ENCODE measurements at places on chromosomes 1 and 21.

DNA sequence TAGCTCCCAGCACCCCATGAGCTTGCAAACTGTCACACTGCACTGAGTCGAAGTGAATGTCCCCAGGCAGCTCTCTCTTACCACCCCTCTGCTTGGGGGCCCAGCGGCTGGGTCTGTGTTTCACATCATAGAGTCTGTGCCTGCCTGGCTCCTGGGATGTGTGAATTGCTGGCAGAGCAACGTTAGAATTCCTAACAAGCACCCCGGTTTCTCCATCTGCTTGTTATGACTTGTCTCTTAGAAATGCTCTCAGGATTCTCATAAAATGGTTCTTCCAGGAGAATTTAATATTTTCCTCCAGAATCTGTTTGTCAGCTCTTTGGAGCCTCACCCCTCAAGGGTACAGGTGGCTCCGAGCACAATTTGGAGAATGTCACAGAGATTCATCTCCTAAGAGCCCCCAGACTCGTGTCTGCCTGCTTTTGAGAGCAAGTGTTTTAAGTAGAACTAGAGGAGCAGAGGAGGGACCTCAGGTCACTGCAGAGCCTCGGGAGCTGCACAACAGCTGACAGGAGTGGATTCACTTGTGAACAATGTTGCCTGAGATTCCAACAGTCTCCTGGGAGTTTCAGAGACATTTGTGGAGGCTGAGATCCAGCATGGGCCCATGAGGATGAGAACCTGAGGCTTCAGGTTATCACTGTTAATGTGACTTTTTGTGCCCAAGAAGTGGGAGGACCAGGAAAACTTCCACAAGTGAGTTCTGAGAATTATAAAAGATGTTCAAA, 131.5 kb downstream of the KCNJ6 start:
- no peak for DNase-seq

DNA sequence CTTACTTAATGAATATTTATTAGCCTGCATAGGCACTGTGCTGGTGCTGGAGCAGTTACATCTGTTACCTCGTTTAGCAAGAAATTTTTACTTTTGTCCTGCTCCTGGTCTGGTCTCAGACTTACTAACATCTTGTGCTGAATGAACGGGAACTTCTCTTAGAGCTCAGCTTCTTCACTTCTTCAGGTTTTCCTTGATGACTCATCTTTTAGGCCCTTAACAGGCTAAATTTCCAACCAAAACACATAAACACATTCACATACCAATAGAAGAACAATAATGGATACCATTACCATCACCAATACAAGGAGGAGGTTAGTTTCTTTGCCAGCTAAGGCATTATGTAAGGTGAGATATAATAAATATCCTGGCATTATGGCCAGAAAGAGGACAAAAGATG, 68.9 kb downstream of the IFI44 start:
- no peak for DNase-seq

DNA sequence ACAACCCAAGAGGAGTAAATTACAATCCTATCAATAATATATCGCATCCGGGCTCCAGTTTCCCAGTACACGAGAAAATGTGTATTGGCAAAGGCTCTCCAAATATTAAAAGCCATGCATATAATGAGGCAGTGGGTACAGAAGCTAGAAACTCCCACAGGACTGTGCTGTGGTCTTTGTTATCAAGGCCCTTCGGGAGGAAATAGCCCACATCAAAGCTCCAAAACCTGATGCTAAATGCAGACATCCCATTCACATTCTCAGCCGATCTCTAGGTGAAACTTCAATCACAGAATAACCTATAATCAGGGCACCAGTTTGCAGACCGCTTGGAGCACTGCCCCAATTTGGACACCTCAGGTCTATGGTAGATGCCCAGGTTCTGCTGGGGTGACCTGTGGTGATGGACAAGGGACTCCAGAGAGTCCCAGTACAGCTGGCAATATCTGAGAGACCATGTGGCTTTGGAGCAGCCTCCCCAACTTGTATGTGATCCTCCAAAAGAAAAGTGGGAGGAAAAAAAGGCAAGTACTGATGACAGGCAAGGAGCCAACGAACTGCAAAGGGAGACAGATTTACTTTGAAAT, 148.8 kb upstream of the CAMK1G start:
- no peak for DNase-seq

- DNase-seq: peak; percentile 88
Observed at GRCh38 chr1:15178571-15179484, 25.3 kb downstream of the TMEM51 start.

DNA sequence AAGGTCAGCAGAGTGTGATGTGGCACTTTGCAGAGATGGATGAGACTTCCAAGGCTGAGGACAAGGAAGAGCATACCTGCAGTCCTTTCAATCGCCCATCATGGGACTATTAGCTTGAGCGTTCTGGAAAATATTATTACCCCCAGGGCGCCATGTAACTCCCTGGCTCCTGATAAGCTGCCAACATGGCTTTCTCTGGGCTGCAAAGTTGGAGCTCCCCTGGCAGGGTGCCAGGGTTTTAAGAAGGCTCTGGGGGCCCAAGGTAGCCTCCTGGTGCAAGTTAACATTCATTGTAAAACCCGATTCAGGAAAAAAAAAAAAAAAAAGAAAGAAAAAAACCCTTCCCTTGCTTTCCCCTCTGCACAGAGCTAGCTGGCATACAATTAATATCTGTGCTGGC, 196.7 kb downstream of the PBX1 start:
- DNase-seq: no peak

DNA sequence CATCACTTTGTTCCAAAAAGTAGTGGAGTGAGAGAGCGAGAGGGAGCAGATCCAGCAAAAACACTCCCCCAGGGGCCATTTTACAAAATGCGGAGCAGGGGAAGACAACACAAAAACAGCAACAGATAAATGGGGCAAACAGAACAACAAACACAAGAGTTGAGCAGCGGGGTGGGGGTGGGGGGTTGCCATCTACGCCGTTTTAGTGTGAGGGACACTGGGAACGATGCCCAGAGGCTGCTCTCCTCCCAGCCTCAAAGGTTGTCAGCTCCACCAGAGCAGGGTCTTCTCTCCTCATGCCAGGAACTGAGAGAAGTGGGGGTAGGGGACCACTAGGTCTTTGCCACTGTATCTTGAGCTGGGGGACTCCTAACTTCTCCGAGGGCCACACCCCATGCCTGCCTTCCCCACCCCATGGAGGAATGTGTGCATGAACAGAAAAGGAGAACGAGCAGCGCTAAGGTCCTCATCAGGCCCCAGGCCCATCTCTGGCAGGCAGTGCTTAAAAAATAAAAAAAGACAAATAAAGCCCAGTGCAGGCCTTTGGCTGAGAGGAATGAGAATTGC, 1.3 kb upstream of the PBXIP1 start:
- DNase-seq: no peak

- DNase-seq: no peak
Observed at GRCh38 chr1:183777328-183777727, 27.6 kb upstream of the RGL1 start.

DNA sequence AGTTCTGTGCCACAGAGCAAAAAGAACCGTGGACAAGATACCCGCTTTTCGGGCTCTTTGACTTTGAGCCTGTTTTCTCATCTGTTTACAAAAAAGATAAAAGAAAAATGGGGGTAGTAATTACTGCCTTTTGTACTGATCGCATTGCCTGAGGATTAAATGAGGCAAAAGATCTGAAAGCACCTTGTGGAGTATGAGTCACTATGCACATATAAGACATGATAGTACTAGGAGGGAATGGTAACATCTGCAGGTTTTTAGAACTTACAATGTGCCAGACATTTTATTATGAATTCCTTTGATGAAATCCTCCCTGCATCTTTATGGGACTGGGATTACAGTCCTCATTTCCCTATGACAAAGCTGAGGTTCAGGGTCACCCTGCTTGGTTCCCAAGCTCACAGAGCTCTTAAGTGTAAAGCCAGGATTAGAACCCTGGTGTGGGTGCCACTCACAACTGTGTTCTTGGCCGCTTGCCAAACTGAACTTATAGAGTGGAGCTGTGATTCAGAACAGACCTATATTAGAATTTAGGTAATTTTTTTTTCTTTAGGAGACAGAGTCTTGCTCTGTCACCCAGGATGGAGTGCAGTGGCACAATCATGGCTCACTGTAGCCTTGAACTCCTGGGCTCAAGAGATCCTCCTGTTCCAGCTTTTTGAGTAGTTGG, 1.8 kb downstream of the DISC1 start:
- peak; percentile 48 for DNase-seq

- peak; percentile 21 for DNase-seq
Observed at GRCh38 chr1:46244656-46245371, 2.7 kb upstream of the RAD54L start.

DNA sequence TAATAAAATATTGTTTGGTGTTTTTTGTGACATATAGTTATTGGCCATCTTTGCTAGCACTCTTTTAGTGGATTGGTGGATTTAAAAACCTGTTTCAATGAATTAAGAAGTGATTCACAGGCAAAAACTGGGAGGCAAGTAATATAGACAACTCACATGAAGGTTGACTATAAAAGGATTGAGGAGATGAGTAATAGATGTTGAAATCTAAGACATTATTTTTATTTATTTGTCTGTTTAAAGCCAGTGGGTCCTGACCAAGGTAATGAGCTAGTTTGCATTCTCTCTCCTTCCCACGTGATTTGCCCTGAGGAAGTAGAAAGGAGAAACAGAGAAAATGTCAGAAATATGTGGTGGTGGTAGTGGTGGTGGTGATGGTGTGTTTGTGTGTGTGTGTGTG, 351.5 kb upstream of the ZP4 start:
- no peak for DNase-seq

DNA sequence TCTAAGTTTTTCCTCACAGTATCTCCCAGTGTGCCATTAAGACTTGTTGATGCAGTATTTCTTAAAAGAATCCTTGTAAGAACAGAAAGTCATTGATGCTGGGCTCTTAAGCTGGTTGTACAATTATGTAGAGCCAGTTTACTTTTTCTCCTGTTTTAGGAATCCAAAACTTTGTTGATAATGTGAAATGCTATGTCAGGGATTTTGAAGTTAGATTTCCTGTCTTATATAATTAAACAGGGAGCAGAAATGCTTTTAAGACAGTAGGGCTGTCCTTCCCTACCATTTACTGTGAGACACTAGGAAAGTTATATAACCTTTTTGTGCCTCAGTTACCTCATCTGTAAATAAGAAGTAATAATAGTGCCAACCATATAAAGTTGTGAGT, 26.0 kb downstream of the CCDC18 start:
- no peak for DNase-seq

- DNase-seq: peak; percentile 90
Observed at GRCh38 chr1:36099681-36100341, 11.1 kb downstream of the ADPRS start.

- peak; percentile 58 for DNase-seq
Observed at GRCh38 chr1:202023001-202023433, 12.6 kb downstream of the ELF3 start.

DNA sequence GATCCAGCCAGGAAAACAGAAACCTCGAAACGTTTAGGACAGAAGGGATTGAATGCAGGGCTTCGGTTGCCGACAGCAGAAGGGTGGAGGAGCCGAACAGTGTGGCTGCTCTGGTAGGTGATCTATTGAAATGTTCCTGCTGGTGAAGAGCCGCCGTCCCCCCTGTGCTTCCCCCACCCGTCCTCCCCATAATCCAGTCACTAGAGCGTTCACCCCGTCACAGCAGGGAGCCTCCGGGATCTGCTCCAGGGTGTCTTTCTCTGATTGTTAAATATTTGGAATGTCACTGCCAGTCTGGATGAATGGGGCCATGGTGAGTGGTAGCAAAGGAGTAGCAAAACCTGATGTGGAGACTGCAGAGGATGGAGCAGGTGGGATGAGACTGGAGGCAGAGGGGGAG, 255.1 kb upstream of the CSF3R start:
- no peak for DNase-seq

DNA sequence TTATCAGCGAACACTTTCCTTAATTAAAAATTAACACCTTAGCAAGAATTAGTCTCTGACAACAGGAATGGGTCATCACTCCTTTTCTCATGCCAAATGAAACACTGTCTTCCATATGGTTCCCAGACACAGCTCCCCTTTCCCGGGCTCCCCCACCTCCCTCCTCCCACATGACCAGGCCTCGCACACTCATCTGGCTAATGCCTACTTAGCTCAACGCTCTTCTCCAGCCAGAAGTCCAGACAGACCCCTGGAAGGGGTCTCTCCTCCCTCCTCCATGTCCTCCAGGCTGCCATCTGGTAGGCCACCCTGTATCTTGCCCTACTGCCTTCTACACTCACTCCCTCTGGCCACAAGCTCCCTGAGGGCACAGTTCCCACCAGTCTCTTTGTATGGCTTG, 39.9 kb downstream of the KCNC4 start:
- DNase-seq: no peak

DNA sequence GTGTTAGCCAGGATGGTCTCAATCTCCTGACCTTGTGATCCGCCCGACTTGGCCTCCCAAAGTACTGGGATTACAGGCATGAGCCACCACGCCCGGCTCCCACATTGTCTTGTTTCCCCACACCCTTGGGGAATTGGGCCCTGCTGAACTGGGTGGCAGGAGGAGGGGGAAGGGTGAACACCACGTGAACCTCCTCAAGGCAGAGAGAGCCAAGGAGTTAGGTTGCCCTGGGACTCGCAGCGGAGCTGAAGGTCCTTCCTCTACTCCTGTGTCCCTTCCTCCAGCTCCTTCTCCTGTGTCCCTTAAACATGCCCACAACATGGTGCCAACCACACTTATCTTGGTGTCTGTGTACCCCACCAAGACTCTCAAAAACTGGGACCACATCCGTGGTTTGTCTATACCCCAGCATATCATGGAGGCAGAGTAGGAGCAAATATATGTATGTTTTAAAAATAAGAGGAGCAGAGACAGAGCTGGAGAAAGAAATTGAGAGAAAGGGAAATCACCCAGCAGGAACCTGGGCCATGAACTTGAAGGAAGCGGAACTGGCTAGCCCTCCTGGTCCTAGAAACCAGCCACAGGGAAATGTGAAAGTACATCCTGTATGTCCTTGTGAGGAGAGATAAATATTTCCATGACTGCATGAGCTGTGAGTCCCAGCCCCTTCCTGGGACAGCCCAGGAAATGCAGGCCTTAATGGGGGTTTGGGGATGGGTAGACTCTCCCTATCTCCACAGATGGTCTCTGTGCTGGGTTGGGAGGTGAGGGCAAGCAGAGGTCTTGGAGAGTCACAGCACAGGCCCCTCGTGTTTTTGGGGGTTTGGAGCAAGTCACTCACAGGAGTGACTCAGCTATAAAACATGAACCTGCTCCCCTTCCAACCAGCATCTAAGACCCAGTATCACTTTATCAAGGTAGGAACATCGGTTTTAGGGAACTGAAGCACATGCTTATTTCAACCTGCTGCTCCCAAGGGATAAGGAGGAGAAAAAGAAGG, 9.4 kb upstream of the TAL1 start:
- DNase-seq: no peak

DNA sequence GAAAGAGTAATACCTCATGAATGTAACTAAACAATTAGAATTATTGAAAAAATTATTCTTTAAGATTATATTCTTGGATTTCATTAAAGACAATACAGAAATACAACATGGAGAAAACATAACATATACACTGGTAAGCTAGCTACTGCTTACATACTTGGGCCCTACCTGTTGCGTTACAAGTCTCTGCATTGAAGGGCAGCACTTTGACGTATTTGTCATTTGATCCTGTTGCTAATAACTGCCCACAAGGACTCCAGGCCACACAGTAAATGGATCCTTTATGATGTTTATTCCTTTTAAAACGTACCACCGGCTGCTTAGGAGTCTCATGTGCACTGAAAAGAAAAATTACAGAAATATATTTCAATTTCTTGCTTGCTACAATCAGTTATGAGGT, 19.8 kb upstream of the CLCC1 start:
- no peak for DNase-seq
